Activated CD8-positive, alpha-beta memory T cell treated with anti-CD3 and anti-CD28 coated beads for 1 hour (primary cell): ENCODE measurements at places on chromosomes 2 and 18.
A peak's percentile ranks its signal among the peaks of the same experiment; 100 is the strongest.

DNA sequence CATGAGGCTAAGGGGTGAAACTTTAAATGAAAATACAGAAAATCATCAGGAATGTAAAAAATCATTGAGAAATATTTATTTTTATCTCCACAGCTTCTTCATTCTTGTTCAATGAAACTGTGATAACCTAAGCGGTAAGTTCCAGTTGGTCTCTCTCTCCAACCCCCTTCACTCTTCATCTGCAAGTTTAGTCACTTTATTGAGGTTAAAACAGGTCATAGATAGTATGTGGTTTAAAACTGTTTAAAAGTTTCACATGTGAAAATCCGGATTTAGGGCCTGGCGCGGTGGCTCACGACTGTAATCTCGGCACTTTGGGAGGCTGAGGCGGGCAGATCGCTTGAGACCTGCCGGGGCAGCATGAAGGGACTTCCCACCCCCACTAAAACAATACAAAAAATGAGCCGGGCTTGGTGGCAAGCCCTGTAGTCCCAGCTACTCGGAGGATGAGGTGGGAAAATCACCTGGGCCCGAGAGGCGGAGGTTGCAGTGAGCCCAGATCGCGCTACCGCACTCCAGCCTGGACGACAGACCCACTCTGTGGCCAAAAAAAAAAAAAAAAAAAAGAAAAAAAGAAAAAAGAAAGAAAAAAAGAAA lies 1.6 kb upstream of the PHLPP1 start:
- no peak for DNase-seq

- no peak for DNase-seq
These were observed 106.3 kb downstream of the ANTXR1 start for GRCh38 chr2:69119104-69119894.

GRCh38 chr18:5478261-5478660 lies 65.5 kb downstream of the EPB41L3 start:
- DNase-seq: no peak

GRCh38 chr18:62982600-62983251 lies 267.4 kb downstream of the PHLPP1 start:
- peak; percentile 16 for DNase-seq

DNA sequence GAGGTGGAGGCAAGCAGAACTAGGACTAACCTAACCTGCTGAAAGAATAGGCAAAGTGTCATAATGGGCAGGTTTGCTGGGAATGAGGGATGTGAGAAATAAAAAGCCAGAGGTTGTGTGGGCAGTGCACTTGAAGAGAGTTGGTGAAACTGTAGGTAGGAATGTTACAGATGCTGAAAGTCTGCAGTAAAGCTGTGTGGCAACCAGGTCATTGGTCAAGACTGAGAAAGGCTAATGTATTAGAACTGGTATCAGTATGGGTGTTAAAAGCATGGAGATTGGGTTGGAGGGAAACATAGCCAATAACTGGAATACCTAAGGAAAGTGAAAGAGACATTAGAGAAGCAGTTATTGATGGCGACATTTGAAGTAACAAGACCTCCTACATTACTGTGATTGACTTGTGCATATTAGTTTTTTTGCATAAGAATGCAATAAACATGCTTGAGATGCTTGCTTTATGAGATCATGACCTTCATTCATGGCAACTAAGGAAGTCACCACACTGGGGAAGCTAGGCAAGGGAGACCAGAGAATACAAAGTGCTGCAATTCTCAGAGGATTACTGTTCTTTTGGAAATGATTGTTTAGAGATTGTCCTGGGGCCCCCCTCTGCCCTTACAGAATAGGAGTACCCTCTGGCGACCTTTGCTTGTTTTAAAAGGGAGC lies 11.8 kb downstream of the GULP1 start:
- DNase-seq: no peak

- DNase-seq: no peak
These were observed 185.1 kb upstream of the LHCGR start for GRCh38 chr2:48940606-48941005.

DNA sequence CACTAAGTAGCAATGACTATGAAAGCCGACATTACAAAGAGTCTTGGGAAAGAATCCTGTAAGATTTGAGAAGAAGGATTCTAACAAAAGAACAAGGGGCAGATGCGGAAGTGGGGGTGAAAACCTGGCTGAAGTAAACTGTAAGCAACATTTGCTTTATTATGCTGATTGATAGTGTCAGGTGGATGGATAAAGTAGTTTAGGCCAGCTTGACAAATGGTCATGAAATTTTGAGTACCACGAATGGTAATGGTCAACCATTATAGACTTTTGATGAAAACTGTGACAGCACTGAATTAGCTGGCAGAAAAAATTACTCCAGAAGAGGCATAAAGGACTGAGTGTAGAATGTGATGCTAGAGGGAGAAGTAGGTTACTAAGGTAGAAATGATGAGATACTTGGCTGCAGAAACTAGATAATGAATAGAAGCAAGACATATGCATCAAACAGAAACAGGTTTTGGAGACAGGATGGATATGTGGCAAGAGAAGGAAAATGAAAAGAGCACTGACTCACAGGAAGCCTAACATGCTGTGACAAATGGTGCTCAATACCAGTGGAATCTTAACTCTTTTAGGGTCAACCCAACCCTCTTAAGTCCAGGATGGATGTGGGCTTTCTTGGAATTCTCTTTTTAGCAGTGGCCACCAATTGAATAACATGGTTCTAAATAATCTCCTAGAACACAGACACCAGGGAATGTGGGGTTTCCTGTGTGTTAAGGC lies 6.8 kb downstream of the THUMPD2 start:
- DNase-seq: no peak
